ENCODE measurements at places on chromosomes 6 and 20.
A peak's percentile ranks its signal among the peaks of the same experiment; 100 is the strongest.

DNA sequence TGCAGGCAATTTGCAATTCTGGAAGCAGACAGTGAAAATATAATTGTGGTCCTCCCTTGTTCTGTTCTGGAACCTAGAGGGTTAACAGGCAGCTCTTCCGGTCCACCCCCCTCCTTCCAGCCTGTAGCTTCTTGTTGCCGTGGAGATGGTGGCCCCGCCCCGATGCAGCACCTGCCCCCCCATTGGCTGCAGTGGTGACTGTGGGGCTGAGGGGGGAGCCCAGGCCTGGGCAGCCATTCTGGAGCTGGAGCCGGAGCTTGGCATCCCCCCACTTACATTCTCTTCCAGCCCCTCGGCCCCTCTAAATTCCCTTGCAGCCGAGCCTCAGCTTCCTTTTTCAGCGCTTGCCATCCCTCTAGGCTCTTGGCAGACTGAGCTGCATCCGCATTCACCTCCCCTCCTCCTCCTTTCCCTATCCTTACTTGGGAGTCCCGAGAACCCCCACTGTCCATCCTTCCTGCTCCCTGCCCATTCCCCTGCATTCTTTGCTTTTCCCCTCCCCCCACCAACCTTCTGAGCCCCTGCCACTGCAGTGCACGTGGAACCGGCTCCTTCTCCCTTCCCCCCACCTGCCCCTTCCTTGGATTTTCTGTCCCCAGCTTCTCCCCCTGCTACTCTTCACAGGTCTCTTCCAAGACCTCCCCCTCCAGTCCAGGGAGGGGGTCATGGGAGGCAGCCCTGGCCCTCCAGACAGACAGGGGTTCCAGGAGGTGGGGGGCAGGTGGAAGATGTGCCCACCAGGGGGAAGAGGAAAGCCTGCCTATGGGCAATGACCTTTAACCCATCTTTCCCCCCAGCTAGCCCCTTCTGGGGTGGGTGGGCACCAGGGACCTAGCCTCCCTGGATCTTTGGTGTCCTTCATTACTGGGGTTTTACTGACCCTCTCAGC, 11.4 kb downstream of the SYNGAP1 start:
- DNase-seq = peak; percentile 67

DNA sequence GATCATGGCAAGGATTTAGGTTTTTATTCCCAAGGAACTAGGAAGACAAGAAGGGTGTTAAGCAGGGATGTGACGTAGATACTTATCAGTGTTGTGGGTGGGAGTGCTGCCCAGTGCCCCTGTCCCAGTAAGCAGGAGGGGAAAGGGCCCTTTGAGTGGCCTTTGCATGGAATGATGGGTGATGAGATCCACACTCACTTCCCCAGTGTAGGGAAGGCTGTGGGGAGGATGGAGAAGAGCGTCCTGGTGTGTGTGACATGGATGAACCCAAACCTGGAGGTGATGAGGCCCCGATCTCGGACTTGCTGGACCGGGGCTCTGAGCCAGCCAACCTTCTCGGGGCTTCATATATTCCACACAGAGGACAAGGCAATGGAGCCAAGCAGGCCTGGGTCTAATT, 610.9 kb downstream of the CDH26 start:
- no peak for DNase-seq

DNA sequence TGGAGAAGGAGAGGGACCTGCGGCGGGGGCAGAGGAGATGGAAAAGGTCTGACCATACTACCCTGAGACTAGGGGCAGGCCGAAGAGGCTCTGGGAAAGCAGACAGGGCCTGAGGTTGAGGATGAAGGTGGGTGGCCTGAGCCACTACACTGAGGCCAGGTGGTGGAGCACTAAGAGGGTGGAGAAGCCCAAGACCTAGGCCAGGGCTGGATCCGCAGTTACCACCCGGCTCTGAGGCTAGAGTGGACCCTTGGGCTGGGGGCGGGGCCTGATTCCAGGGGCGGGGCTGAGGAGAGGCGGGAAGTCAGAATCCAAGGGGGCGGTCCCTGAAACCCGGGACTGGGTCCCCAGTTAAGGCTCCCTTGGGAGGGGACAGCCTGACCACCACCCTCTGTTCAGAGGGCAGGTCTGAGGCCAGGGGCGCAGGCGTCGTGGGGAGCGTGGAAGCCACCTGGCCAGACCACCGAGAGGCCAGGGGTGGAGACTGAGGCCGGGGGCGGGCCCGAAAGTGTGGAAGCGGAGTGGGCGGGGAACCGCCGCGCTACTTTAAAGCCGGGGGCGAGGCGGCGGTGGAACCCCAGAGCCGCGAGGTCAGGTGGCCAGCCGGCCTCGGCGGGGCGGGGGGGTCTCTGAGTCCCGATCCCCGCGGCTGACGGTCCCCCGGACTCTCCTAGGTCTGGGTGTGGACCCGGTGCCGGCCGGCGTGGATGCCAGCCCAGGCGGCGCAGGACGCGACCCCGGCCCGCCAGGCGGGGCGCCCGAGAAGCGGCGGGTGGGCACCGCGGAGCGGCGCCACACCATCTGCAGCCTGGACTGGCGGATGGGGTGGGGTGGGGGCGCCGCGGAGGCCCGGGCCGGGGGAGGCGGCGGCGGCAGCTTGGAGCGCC, 8.3 kb downstream of the CCM2L start:
- peak; percentile 97 for DNase-seq

- no peak for DNase-seq
Measured at GRCh38 chr6:134642279-134642678, 307.6 kb downstream of the ALDH8A1 start.

- DNase-seq = no peak
Measured at GRCh38 chr6:147058786-147059385, 145.3 kb upstream of the STXBP5 start.

- DNase-seq = no peak
Measured at GRCh38 chr6:158487495-158487894, 72.4 kb upstream of the TMEM181 start.

GRCh38 chr20:34781220-34781619, 44.2 kb downstream of the NCOA6 start:
- DNase-seq = no peak

Data from NCI-H1105 (cell line).